ENCODE measurements at places on chromosomes 16 and 17. TPM values are rescaled to one million over a fixed set of nuclear protein-coding genes. Genes with fewer than 3 reads are reported as not detected.

Gene SLFN11
- total RNA-seq, result 0.93 TPM

Gene NPTX1
- total RNA-seq, result 1.1 TPM

Gene TBC1D3K
- total RNA-seq, result not detected

Gene SOX8
- 0.59 TPM for total RNA-seq

Gene SYCE1L
- total RNA-seq, result not detected

Gene PIK3R6
- total RNA-seq, result 0.27 TPM

Gene TBC1D10B
- 22.1 TPM for total RNA-seq

- ATAC-seq, result no peak
Measured at GRCh38 chr17:31289790-31290189, 7.2 kb downstream of the OMG start.

- ATAC-seq, result no peak
Measured at GRCh38 chr16:27345201-27345600, 31.4 kb downstream of the IL4R start.

DNA sequence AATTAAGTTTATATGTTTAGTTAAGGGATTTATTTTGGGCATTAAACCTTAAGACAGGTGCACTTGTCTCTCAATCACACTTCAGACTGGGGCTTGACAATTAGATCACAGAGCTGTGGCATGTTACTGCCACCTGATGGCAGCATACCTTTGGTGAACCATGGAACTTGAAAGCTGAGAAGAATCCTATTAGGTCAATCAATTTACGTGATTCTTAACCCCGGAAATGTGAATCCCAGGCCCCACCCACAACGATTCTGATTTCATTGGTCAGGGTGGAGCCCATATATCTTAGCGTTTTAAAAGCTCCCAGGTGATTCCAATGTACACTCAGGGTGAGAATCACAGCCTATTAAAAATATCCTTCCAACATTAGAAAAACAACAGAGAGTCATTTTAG lies 91.0 kb downstream of the GSG1L start:
- ATAC-seq, result no peak

GRCh38 chr17:32833526-32833925 lies 43.4 kb downstream of the MYO1D start:
- ATAC-seq, result no peak

DNA sequence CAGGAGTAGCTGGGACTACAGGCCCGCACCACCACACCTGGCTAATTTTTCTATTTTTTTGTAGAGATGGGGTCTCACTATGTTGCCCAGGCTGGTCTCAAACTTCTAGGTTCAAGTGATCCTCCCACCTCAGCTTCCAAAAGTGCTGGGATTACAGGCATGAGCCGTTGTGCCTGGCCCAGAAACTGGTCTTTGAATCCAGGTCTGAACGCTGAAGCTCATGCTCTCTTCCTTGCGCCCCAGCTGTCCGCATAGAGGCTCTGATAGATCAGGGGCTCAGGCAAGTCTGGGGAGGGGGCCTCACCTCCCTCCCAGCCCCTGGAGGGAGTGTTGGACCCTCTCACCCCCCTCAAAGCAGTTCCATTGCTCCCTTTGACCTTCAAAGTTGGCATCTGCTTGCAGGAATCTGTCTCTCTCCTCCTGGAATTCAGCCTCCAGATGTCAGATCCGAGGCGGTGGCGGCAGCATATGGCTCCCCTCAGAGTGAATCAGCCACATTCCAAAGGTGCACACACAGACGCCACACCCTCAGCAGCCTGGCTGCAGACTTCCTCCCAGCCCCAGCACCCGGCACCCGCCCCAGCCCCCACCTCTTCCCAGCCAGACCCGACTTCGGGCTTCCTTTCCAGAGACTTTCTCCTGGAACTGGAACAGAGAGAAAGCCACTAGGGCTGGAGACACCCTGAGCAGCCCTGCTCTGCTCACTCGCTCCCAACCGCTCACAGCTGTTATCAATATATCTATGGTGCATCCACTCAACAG lies 16.9 kb upstream of the GLIS2 start:
- ATAC-seq, result peak; percentile 33

GRCh38 chr17:72004611-72005331 lies 116.0 kb upstream of the SOX9 start:
- no peak for ATAC-seq

DNA sequence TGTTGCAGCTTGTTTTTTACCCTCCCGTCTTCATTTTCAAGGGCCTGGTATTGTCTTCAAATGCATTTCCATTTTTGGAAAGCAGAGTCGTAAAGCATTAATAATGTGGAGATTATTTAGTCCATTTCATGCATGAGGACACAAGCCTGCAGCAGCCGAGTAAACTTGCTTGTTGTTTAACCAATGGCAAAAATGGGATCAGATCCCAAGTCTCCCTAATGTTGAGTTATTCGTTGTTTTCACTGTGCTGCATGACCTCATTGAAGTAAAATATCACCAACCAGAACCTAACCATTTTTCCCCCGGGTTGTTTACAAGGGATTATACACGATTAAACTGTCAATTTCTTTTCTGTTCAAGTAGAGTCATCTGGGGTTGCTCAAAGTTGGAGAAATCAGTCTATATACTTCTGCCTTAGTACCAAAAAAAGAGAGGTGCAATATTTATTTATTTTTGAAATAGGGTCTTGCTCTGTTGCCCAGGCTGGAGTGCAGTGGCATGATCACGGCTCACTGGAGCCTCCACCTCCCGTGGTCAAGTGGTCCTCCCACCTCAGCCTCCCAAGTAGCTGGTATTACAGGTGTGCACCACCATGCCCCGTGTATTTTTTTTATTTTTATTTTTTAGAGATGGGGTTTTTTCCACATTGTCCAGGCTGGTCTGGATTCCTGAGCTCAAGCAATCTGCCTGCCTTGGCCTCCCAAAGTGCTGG lies 12.4 kb downstream of the AMZ2 start:
- ATAC-seq, result no peak

DNA sequence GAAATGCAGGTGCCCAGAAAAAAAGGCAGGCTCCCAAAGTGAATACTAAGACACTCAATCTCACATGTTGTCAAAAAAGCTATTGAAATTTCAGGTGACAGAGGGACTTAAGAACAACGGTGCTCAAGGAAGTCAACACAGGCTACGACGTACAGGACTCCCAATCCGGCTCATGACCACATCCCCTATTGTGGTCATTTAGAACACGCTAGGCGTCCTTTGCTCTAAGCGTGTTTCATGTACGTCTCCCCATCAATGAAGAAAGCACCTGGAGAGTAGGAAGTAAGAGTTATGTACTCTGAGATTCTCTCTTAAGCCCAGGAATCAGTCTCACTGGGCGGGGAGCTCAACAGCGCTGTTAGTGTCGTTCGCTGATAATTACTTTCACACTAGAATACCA lies 94.1 kb downstream of the MRM3 start:
- ATAC-seq, result no peak

DNA sequence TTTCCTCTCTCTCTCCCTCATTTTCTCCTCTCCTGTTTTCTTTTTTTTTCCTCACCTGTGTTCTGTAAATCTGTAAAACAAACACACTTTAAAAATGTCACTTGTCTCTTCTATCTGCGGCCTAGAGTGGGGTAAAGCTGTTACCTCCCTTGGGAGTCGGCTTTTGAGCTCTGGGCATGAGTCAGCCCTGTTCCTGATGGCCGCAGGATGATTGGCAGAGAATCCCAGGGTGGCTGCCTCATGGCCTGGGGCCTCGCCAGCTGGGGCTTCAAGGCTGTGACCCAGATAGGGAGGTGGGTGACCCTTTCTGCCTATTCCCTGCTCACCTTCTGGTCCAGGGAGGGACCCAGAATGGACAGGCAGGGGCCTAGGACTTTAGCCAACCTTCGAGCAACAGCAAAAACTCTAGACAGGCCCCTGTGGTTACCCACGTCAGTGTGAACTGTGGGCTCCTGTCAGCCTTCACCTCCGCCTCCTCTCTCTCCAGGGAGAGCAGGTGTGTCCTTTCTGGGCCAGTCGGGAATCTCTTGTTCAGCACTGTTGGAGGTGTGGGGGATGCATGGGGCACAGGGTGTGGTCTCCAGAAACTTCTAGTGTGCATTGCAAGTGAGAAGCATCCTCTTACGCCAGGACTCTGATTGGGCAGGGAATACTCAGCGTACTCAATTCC lies 87.4 kb downstream of the RAP1GAP2 start:
- no peak for ATAC-seq

- ATAC-seq, result no peak
Measured at GRCh38 chr17:42748202-42748907, 3.5 kb upstream of the EZH1 start.

DNA sequence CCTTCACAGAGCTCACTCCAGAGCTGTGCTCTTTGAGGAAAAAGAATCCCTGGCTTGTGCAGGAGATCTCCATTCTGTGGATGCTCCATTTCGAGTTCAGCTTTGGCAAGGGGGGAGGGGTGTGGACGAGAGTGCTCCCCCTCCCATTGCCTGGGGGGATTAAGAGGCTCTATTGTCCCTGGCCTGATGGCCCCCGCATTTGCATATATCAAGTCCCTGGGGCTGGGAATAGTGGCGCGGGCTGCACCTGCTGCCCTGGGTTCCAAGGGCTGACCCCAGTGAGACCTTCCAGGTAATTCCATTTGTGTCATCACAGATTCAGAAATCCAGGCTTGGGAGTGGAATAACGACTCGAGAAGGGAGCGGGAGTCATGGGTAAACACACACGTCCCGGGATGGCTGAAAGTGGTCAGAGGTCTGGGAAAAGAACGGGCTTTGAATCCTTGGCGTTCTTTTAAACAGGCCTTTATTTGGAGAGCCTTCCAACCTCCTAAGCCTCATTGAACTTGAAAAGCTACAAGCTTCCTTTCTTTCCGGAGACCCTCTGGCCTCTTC lies 479.3 kb downstream of the HS3ST3B1 start:
- peak; percentile 15 for ATAC-seq

- ATAC-seq, result no peak
Measured at GRCh38 chr17:16915752-16916556, 56.0 kb downstream of the TNFRSF13B start.
